Right ventricle myocardium superior (tissue), 1 donor: ENCODE measurements at places on chromosomes 13 and 19.
A peak's percentile ranks its signal among the peaks of the same experiment; 100 is the strongest.

DNA sequence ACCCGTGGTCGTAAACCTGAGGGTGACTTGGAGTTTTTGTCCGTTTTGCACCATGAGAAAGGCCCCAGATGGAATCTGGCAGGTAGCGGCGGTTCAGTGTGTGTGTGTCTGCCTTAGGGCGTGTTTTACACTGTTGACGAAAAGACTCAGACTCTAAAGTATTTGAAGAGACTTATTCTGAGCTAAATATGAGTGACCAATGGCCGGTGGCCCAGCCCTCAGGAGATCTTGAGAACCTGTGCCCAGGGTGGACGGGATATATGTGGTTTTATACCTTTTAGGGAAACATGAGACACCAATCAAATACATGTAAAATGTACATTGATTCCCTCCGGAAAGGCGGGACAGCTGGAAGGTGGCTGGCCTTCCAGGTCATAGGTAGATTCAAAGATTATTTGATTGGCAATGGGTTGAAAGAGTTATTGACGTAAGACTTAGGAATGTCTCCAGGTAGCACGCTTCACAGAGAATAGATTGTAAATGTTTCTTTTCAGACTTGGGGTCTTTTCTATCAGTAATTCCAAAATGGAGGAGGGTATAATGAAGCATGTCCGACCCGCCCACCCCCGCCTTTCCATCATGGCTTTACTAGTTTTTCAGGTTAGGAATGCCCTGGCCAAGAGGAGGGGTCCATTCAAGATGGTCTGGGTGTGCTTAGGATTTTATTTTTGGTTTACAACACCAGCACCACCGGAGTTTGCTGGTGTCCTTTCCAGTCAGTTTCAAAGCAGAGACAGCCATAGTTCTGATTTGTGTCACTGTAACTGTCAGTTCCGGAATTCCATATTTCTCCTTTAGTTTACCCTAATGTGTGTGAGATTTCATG lies 1.0 kb upstream of the ZNF529 start:
- no peak for DNase-seq

- no peak for DNase-seq
These were observed 203.3 kb upstream of the IRS2 start for GRCh38 chr13:109989686-109990085.

- no peak for DNase-seq
These were observed 10.2 kb downstream of the REEP6 start for GRCh38 chr19:1501200-1501595.

- no peak for DNase-seq
These were observed 3.8 kb downstream of the HSPBP1 start for GRCh38 chr19:55275851-55276719.

GRCh38 chr13:29978211-29978610 lies 127.8 kb upstream of the UBL3 start:
- no peak for DNase-seq

- DNase-seq, result no peak
These were observed 86.4 kb upstream of the SLC7A1 start for GRCh38 chr13:29681864-29682263.

- DNase-seq, result peak; percentile 54
These were observed 8.3 kb upstream of the SYCN start for GRCh38 chr19:39212375-39212742.

GRCh38 chr13:67155898-67156722 lies 74.0 kb downstream of the PCDH9 start:
- DNase-seq, result no peak

DNA sequence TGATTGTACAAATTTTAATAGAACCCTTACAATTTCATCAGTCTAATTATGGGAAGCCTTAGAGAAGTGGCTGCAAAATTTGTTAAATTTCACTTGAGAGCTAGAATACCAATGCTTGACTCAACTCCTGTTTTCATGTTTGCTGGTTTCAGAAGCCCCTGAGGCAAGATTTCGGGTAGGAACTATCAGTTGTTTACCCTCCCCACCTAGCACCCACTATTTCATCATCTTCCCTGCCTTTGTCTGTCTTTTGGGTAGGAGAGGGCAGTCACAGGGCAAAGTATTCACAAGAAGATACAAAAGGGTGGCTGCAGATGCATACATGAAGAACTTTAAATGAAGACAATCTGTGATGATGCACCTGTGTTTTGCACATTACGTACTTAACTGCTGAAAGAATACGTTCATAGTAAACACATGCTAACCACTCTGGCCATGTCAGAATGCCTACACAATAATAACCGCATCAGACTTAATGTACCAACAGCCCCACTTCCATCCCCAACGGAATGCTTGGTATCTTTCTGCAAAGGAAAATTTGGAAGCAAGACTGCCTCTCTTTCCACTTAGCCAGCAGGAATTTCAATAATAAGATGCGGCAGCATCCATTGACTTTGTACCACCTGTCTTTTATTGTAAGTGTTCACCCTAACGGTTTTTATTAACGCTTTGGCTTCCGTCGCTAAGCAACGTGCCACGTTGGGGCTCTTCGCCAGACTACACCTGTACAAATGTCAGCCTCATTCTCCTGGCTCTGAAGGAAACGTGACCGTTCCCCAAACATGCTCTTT lies 30.4 kb downstream of the TPT1 start:
- DNase-seq, result no peak

- DNase-seq, result no peak
These were observed 7.3 kb downstream of the METTL21C start for GRCh38 chr13:102687520-102687919.

GRCh38 chr13:38883783-38884182 lies 106.8 kb downstream of the STOML3 start:
- no peak for DNase-seq

DNA sequence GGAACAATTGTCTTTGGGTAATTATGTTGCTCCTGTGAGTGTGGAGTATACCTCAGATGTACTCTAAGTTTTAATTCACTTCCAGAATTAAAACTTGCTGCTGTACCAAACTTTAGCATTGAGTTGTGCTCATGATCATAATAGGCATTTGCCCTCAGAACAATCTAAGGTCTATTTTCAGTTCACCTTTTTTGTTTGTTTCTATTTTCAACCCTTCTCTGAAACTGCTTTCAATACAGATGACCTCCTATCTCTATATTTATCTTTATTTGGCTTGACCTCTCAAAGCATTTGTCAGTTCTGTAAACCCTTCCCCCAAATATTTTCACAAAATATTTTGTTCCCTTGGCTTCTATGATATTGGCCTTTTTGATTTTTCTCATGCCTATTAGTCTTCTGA lies 873.0 kb downstream of the OLFM4 start:
- DNase-seq, result no peak

DNA sequence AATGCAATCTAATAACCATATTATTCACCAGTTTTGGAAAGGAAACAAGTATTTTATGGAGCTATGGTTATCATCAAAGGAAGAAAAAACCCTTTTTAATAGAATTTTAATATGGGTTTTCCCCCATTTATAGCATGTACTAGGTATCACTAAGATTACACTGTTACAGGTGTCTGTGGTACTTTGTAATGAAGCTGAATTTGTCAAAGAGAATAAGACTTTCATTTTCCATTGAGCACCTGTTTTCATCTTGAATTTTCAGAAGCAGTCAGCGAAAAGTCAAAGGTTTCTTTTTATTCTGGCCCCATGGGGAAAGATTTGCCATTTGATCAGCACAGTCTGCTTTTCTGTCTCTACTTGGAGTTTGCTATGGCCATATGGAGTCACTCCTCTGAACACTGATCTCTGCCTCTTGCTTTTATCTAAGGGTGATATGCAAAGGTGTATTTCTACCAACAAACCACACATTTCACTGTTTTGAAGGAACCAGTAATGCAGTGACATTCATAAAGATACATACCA lies 590.0 kb downstream of the DCT start:
- no peak for DNase-seq

DNA sequence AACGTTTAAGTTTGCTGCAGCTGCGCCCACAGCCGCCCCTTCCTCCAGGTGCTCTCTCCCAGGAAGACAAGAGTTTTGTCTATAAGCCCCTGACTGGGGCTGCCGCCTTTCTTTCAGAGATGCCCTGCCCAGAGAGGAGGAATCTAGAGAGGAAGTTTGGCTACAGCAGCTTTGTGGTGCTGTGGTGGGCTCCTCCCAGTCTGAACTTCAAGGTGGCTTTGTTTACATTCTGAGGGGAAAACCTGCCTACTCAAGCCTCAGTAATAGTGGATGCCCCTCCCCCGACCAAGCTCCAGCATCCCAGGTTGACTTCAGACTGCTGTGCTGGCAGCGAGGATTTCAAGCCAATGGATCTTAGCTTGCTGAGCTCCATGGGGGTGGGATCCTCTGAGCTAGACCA lies 6.4 kb upstream of the ERICH6B start:
- no peak for DNase-seq
